ENCODE measurements at places on chromosomes 16 and 17.

- no peak for DNase-seq
Measured at GRCh38 chr17:61474934-61475333, 22.7 kb downstream of the TBX4 start.

- DNase-seq: no peak
Measured at GRCh38 chr16:81808933-81809480, 29.9 kb downstream of the PLCG2 start.

DNA sequence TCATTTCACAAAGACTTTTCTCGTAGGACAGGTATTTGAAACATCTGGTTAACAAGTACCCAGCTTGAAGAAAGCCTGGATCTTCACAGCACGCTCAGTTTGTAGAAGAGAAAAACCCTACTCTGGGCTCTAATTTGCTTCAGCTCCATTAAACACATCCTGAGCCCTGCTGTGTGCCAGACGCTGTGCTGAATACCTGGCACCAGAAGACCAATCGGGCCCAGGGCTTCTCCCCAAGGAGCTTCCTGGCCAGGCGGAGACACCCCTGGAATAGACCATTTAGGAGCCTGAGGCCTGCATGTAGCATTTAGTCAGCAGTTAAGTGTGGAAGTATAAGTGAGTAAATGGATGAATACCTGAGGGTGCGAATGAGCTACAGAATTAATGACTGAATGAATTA, 8.9 kb upstream of the ABAT start:
- no peak for DNase-seq

DNA sequence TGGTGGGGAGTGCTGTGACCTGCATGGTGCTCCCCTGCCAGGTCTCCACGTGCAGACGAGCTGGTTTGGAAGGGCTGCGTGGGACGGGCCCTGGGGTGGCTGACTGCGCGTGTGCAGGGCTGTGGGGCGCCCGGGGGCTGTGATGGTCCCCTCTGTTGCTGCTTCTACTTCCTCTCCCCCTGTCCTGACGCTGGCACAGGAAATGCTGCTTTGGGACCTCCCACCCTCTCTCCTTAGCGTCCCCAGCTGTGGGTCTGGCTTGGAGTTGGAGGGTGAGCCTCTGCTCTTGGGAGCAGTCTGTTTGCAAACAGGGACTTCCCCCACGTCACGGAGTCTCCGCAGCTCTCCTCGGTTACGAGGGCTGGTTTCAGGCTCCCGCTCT, 35.2 kb downstream of the TSC2 start:
- peak; percentile 44 for DNase-seq

- no peak for DNase-seq
Measured at GRCh38 chr16:28189245-28189644, 22.5 kb downstream of the XPO6 start.

- DNase-seq: no peak
Measured at GRCh38 chr17:81578561-81579225, 26.5 kb upstream of the FAAP100 start.

DNA sequence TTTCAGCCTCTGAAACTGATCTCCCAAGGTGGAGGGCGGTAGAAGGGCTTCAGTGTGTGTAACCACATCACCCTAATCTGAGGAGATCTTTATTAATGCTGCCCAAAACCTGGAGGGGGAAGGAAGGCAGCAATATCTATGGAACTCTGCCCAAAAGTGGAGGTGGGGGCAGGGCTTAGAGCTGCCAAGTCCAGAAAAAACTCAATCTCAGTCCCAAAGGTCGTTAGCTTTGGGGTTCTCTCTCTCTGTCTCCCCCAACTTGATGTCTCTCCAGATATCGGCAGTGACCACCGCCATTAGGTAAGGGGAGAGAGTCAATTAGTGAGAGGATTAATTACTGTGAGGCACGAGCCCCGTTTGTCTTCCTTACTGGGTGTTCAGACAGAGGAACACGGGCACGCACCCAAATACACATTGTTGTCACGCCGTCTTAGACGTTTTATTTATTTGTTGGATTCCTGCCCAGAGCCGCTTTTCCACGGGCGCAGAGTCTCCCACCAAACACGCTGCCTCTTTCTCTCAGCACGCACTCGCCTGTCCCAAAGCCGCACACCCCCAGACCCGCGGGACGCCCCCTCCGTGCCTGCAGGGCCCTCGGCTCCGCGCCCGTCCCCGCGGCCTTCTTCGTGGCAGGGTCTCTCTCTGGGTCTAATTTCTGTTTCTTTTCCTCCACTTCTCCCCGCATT, 5.4 kb upstream of the LHX1 start:
- DNase-seq: no peak

DNA sequence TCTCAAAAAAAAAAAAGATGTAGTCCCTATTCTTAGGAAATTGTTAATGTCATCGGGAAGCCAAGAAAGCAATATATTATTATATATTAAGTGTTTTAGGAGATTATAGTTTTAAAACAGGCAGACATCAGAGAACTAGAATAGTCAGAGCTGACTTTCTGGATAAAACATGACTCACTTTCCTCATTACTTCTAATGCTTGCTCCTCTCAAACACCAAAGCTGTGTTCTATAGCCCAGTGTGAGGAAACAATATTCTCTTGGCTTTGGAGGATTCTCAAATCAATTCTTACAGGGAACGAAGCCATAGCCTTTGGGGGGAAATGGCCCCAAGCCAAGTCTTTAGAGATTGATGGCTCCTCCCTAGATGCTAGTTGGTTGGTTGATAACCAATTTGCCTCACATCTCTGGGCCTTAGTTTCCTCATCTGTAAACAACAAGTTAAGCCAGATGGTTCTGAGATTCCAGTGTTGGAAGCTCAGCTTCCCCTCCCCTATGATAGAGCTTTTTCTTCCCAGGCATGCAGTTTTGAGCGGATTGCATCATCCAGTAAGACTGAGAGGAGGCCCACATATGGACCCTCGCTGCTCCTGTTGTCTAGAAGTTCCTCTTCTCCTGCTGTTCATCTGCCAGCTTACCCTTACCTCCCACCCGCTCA, 12.4 kb downstream of the NMT1 start:
- DNase-seq: no peak

DNA sequence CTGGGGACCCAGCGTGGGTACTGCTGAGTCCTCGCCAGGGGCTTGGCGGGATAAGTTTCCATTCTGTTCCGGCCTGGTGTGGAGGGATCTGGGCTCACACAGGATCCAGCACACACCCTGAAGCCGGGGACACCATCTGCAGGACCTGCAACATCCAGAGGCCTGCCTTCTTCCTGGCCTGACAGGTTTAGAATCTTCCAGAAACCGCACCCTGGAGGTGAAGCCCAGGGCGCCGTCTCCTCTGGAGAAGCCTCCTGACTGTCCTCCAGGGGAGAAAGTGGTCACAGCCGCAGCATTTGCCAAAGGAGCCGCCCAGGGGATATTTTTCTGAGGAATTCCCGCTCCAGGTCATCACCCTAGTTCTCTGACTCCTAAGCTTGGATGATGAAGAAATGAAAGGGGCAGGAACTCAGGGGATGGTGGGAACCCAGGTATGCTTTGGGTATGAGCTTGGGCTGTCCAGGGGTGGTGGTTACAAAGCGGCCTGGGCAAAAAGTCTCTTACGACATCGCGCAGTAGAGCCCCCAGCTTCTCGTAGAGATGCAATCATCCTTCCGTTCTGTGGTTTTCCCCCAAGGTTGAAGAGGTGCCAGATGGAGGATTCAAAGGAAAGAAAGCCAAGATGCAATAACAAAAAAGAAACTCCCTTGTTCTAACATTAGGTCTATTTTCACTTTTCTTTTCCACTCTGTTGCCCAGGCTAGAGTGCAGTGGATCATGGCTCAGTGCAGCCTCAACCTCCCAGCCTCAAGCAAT, 9.1 kb upstream of the CRISPLD2 start:
- DNase-seq: no peak

- no peak for DNase-seq
Measured at GRCh38 chr16:89164436-89164835, 7.1 kb upstream of the CDH15 start.

GRCh38 chr16:55687802-55688201, 32.0 kb downstream of the SLC6A2 start:
- no peak for DNase-seq

- peak; percentile 48 for DNase-seq
Measured at GRCh38 chr17:38982858-38983746, 15.9 kb upstream of the FBXO47 start.

GRCh38 chr17:76234354-76234679, 6.0 kb downstream of the RNF157 start:
- no peak for DNase-seq

DNA sequence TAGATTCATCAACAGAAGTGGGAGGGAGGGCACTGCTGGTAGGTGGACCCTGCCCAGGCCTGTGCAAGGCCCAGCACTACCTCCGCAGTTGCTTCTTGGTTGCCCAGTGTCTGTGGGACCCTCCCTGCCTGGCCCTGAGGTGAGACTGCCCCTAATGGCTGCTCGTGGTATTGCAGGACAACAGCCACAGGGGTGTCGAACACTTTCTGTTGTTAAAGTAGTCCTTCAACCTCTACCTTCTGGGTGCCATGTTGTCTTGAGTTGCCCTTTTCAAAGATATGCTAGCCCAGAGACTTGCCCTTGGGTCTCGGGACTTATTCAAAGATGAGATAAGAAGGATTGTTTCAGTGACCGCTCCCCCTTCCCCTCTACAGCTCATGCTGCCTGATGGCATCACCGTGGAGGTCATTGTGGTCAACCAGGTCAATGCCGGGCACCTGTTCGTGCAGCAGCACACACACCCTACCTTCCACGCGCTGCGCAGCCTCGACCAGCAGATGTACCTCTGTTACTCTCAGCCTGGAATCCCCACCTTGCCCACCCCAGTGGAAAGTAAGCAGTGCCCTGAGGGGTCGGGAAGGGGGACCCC, 29.1 kb downstream of the AKAP1 start:
- no peak for DNase-seq

DNA sequence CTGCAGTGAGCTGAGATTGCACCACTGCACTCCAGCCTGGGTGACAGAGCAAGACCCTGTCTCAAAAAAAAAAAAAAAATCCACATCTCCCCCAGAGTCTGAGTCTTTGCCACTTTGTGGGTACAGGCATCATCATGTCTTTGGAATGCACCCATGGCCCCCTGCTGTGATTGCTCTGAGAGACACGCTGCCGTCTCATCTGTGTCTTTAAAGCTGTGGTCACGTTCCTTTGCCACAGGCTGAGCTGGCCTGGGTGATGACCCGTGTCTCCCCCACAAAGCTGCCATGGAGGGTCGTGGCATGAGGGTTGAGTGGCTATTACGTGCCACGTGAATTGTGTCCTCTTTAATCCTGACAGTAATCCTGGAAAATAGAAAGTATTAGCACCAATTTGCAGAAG, 20.2 kb downstream of the CRISPLD2 start:
- no peak for DNase-seq

DNA sequence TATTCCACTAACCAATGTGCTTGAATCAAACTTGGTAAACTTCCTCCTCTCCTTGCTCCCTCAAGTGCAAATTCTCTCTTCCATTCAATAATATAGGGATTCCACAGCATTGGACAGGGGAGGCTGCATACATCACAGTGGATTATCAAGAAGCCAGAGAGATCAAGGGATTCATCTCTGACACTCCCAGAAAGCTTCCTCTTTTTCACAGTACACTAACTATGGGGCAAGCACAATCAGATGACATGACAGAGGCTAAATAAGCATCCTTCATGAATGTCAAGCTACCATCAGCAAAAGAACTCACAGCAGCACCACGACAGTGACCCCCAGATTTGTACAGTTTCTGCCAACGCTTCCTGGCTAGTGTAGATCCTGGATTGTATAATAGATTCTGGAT, 178.4 kb upstream of the C17orf78 start:
- no peak for DNase-seq

GRCh38 chr16:16032271-16032979, 83.0 kb downstream of the ABCC1 start:
- no peak for DNase-seq

DNA sequence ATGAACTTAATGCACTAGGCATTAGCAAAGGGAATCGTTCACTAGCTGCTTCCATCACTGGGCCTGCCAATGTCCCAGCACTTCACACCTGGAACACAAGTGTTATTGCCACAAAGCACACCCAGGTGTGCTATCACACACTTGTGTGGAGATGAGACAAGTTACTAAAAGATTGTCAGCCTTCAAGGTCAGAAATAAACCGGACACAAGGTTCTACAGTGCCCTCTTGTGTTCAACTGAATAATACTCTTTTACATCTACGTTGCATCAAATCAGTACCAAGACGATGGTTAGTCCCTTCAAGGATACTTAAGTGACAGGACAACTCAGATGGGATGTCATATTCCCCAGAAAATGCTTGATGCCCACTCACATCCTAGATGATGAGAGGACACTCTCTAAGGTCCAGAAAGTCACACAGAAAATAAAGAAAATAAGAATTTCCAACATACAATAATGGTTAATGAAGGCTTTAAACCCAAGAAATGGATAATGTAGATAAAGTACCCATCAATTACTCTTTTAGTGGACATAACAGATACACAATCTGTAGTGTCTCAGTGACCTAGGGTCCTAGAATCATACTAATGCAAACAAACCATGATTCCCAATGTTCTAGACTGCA, 16.4 kb upstream of the GLG1 start:
- no peak for DNase-seq

- DNase-seq: no peak
Measured at GRCh38 chr17:18380471-18381157, 3.0 kb downstream of the EVPLL start.

GRCh38 chr17:69574257-69575197, 160.0 kb downstream of the MAP2K6 start:
- DNase-seq: no peak

DNA sequence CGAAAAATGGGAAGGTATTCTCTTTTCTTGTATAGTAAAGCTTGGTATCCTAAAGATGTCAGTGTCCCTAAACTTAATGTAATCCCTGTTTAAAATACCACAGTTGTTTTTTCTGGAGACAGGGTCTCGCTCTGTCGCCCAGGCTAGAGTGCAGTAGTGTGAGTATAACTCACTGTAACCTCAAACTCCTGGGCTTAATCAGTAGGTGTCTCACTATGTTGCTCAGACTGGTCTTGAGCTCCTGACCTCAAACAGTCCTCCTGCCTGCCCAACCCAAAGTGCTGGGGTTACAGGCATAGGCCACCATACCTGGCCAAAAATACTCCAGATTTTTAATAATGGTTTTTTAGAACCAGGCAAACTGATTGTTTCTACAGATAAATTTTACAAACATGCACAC, 8.2 kb downstream of the DCAF7 start:
- DNase-seq: no peak

DNA sequence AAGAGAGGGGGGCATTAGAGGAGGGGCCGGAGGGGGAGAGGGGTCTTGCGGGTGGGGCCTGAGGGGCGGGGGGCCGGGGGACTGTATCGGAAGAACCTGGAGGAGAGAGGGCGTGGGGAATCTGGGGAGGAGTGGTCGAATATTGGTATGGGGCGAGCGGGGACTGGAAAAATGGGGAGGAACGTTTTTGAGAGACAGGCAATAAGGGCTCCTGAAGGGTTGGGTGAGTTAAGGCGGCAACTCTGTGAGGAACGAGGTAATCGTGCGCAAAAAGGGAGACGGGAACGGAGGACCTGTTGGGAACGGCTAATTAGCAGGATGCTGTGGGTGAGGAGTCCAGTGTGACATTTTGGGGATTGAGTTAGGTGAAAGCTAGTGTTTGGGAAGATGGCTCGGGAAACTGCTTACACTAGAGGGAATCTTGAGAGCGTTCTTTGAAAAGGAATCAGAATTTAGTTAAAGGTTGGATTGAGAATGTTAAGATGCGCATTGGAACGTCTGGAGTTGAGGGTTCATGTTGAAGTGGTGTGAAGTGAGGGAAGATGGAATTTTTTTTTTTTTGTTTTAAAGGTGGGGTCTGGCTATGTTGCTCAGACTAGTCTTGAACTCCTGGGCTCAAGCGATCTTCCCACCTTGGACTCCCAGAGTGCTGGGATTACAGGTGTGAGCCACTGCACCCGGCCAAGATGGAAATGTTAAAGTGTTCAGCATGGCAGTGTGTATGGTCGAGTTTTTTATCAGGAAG, 662 bp downstream of the WIPF2 start:
- DNase-seq: no peak
